Left renal pelvis (tissue), 4 donors: ENCODE measurements at places on chromosomes 16 and 17. TPM values are rescaled to one million over a fixed set of nuclear protein-coding genes. Genes with fewer than 3 reads are reported as not detected.

The TP53TG3C gene
- polyA plus RNA-seq, result not detected

The ABCC6 gene
- 16.1 TPM for polyA plus RNA-seq

The OTOP2 gene
- not detected for polyA plus RNA-seq

The RFWD3 gene
- polyA plus RNA-seq, result 18.2 TPM

The MYH3 gene
- 2.7 TPM for polyA plus RNA-seq

The TSPAN10 gene
- polyA plus RNA-seq, result 2.1 TPM

The CES3 gene
- polyA plus RNA-seq, result 3.5 TPM

The DUS1L gene
- polyA plus RNA-seq, result 52.7 TPM

- DNase-seq, result no peak
Observed at GRCh38 chr17:64107500-64108236, 22.3 kb downstream of the ERN1 start.

- no peak for DNase-seq
Observed at GRCh38 chr16:52450916-52451315, 96.0 kb downstream of the TOX3 start.

DNA sequence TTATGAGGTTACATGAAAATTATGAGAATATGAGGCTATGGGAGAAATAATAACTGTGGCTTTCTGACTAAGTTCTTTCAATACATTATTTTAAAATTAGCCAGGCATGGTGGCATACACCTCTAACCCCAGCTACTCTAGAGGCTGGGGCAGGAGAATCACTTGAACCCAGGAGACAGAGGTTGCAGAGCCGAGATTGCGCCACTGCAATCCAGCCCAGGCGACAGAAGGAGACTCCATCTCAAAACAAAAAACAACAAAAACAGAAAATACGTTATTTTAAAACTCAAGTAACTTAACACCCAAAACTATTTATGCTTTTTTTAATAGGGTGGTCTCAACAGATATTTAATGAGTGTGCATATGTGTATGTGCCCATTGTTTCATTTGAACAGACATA is 2.4 kb upstream of the RFFL start:
- DNase-seq, result no peak

GRCh38 chr16:10103700-10104099 is 78.5 kb downstream of the GRIN2A start:
- no peak for DNase-seq

GRCh38 chr16:11744075-11744470 is 1.4 kb upstream of the TXNDC11 start:
- no peak for DNase-seq

DNA sequence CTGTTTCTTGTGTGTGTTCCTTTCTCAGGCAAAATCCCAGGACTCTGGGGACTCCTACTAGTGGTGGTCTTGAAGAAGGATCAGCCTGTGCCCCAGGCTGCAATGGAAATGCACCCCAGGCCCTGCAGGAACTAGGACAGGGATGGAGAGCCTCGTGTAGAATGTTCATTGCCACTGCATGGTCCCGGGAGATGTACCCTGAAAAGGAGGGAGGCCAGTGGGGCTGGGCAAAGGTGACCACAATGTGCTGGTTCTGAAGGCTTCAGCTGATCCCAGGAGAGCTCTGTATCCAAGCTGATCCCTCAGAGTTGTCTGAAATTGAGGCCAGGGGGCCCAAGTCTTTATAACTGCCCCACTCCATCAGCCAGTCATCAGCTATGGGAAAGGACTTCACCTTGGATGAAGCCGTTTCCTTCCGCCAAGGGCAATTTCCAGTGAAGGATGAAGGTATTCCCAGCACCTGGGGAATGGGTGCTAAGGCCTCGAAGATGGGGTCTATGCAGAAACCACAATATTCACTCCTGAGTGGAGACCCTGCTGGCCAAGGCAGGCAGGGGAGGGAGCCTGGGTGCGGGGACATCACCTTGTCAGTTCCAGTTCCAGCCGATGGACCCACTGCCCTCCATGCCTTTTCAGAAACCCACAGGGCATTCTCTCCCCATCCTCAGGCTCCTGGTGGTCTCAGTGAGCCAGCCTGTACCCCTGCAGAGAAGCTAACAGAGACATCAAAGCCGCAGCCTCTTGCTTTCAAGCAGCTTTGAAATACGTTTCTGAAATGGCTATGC is 59.9 kb upstream of the CDH5 start:
- DNase-seq, result no peak

GRCh38 chr16:27314161-27314723 is 468 bp downstream of the IL4R start:
- DNase-seq, result no peak

GRCh38 chr17:5069724-5070123 is 8.5 kb upstream of the ZFP3 start:
- no peak for DNase-seq

DNA sequence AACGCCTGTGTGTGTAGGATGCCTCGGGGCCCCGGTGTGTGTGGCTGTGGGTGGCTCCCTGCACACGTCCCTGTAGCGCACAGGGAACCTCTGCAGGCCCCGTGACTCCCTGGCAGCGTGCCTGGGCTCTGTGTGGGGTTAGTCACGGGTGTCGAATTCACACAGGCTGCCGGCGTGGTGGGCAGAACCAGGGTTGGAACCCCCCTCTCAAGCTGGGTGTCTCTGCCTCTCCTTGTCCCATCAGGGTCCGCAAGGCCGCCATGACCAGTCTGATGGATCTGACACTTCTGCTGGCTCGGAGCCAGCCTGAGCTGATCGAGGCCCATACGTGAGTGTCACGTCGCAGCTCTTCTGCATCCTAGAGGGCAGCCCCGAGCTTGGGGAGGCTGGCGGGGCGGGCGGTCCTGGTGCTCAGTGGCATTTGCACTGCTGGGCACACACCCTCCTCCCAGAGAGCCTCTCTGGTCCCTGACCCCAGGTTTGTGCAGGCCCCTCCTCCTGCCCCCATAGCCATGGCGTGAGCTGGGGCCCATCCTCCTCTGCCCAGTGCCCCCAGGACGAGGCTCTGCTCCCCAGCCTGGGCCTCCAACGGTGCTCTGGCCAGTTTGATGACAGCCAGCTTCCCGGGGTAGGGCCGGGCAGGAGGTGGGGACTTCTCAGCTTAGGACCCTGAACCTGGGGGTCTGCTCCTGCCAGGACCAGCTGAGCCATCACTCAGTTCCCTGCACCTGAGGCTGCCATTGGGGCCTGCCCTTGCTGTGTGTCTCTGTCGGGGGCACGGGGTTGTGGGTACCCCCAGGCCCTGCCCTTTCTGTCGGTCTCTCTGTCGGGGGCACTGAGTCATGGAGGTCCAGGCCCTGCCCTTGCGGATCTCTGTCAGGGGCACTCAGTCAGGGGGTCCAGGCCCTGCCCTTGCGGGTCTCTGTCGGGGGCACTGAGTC is 88.1 kb upstream of the ZNF750 start:
- DNase-seq, result no peak

DNA sequence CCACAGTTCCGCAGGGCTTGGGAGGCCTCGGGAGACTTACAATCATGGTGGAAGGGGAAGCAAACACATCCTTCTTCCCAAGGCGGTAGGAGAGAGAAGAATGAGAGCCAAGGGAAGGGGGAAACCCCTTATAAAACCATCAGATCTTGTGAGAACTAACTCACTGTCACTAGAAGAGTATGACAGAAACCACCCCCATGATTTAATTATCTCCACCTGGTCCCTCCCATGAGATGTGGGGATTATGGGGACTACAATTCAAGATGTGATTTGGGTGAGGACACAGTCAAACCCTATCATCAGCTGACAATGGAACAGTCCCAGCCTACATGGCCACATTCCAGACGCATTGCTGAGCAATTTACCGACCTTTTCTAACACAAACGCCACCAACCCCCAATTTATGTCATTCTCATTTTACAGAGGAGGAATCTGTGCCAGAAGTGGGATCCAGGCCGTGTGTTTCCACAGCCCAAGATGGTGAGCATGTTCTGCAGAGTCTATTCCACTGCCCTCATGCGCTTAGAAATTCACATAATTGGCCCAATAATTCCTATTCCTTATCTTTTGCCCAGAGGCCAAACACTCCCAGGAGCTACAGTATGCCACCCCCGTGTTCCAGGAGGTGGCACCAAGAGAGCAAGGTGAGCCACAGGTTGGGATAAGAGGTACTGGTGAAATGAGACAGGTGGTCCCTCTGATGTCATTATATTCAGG is 17.3 kb downstream of the MILR1 start:
- DNase-seq, result no peak

- no peak for DNase-seq
Observed at GRCh38 chr17:78957128-78957527, 22.6 kb downstream of the LGALS3BP start.

DNA sequence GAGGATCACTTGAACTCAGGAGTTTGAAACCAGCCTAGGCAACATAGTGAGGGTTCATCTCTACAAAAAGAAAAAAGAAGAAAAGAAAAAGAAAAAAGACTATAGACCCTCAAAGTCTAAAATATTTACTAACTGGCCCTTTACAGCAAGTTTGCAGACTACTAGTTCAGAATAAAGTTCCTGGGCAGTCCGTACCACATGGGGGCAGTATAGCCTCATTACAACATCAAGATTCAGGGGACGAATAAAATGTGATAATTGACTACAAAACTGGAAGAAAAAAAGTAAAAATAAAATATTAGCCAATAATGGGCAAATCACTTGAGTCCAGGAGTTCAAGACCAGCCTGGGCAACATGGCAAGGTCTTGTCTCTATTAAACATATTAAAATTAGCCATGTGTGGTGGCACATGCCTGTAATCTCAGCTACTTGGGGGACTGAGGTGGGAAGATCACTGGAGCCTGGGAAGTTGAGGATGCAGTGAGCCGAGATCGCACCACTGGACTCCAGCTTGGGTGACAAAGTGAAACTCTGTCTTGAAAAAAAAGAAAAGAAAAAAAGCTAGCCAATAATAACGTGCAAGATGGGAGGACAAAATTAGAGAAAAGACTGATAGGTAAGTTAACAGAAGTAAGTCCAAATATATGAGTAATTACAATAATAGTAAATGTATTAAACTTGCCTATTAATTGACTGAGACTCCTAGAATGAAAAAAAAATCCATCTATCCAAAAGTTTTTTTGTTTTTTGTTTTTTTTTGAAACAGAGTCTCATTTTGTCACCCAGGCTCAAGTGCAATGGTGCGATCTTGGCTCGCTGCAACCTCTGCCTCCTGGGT is 129.4 kb upstream of the SEC14L1 start:
- DNase-seq, result no peak

GRCh38 chr17:69503711-69504110 is 89.2 kb downstream of the MAP2K6 start:
- no peak for DNase-seq

DNA sequence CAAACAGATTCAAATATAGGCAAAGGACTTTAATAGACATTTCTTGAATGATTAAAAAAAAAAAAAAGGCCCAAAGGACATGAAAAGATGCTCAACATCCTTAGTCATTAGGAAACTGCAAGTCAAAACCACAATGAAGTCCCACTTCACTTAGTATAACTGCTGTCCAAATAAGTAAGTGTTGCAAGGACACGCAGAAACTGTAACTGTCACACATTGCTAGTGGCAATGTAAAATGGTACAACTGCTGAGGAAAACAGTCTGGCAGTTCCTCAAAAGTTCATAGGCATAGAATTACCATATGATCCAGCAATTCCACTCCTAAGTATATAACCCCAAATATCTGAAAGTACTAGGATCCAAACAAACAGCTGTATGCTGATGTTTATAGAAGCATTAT is 112.7 kb downstream of the BRIP1 start:
- DNase-seq, result no peak

DNA sequence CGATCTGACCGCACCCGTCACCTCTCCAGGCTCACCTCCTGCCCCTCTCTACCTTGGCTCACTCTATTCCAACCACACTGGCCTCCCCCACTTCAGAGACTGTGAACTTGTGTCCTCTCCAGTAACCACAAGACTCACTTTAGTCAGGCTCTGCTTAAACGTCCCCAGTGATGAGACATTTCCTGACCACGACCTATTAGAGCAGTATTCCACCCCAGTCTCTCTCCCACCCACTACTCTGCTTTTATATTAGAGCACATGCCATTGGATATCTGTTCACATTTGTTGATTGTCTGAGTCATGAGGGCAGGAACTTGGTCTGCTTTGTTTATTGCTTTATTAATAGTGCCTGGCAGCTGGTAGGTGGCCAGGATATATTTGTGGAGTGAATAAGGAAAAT is 20.1 kb downstream of the COX11 start:
- no peak for DNase-seq

DNA sequence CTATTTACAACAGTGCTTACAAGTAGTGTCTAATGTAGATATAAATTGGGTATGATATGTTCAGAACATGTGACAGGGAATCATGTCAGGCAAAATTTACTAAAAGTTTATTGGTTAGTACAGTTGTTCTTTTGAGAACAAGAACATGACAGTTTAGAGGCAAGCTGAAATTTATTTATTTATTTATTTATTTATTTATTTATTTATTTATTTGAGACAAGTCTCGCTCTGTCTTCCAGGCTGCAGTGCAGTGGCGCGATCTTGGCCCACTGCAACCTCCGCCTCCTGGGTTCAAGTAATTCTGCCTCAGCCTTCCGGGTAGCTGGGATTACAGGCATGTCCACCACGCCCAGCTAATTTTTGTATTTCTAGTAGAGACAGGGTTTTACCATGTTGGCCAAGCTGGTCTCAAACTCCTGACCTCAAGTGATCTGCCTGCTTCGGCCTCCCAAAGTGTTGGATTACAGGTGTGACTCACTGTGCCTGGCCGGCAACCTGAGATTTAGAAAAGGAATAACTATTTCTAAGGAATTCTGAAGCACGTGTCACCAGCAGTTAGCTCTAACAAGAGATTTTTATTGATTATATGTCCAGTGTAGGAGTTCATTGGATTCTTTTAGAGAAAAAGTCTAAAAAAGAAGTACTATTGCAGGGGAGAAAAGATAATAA is 24.9 kb downstream of the MRTFB start:
- no peak for DNase-seq

DNA sequence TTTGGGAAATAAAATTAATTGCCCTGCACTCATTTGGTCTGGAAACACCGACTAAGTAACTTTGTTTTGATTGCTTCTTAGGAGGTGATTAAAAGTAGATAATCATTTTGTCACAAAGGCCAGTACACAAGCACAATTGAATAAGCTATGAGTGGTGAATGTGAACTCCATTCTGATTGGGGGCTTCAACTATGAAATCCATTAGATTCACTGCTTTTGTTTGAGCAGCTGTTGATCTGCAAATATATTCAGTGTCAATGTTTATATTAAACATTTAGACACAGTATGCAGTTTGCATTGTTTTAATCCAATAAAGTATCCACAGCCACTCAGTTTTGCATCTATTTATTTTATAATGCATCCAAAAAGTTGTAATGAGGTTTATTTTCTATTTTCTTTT is 817.5 kb downstream of the CDH11 start:
- DNase-seq, result no peak
